ENCODE measurements at places on chromosomes 2 and 18. TPM values are rescaled to one million over a fixed set of nuclear protein-coding genes. Genes with fewer than 3 reads are reported as not detected.

GRCh38 chr2:39689876-39690275 lies 24.2 kb downstream of the TMEM178A start:
- no peak for DNase-seq

Gene ADD2
- total RNA-seq = 0.45 TPM

DNA sequence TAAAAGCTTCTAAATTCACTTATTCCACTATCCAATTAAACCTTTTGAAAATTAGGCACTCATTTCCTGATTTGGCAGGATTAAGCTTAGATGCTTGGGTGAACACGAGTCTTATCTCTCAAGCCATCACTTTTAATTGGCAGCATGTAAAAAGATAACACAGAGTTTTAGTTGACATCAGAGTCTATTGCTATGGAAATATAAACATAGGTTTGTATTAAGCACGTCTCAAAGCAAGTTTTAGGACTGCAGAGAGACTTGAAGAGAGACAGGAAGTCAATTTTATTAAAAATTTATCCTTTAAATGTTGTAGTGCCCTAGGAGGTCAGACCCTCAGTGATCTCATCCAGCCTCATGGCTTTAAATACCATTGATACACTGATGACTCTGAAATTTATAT lies 5.6 kb downstream of the RBKS start:
- no peak for DNase-seq

Gene BIRC6
- total RNA-seq = 122 TPM

Gene DNAJC5G
- total RNA-seq = not detected

Gene MC5R
- not detected for total RNA-seq

GRCh38 chr2:172711110-172711509 lies 24.5 kb upstream of the RAPGEF4 start:
- DNase-seq = no peak

DNA sequence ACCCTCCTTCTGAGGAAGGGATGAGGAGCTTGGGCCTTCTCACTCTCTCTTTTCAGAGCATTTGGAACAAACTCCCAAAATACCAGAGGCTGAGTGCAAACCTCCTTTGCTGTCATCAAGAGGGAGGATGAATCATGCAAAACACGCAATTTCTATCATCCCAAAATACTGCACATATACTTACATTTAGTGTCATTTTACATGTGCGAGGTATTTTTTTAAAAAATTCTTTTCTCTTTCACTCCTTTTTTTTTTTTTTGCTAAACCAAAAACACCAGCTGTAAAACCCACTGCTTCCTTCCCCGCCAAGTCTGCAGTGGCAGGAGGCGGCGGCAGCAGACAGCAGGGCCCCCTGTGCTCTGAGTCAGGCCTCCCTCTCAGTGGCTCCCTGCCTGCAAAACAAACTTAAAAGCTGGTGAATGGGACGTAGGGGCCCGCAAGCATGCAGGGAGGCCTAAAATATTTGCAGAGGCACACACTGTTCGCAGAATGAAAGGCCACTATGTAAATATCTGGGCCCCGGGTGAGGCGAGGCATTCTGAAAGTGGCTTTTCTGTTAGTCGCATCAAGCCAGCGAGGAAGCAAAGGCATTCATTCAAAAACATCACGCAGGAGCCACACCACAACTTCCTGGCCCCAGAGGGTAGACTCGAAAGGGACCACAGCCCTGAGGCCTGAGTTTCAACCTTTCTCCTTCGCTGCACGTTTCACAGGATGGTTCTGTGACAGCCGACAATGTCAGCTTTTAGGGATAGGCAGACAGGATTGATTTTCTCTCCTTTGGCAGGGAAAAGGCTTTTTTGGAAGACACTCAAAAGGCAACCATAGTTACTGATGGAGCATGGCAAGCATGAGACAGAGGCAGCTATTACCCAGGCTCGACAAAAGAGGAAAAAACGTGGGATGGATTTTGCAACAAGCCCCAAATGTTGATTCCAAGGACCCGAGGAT lies 73.4 kb downstream of the ACTR2 start:
- DNase-seq = peak; percentile 91

DNA sequence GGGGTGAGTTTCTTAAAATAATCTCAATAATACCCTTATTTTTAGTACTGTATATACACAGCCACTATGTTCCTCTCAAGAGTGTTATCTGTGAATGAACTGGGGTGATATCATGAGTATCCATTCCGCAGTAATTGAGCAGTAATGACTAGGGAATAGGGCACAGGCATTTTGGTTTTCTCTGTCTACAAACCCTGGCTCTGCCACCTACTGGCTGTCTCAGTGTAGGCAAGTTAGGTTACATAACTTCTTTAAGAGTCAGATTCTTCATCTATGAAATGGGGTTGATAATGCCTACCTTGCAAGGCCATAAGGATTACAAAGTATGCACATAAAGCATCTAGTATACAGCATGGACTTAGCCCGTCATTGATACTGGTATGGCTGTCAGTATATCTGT lies 555.8 kb downstream of the NRXN1 start:
- no peak for DNase-seq

Gene PGAP1
- 60.0 TPM for total RNA-seq

- DNase-seq = no peak
Observed at GRCh38 chr2:227415538-227416424, 28.0 kb upstream of the SCYGR1 start.

DNA sequence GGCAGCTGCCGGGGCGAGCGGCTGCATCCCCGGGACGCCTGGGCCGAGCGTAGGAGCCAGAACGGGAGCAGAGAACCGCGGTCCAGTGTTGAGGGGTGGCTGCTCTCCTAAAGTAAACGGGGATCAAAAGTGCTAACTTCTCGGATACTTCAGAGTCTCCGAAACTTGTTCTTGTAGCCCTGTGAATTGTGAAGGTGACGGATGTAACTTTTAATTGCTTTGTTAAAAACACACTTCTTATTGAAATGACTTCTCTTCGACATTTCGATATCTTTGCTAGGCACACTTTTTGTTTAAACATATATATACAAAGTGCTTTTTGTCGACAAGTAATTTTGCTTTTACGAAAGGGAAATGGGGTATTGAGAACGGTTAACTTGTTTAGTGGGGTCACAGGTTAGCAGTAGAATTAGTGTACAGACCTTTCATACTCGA lies 540 bp downstream of the ATP9B start:
- DNase-seq = peak; percentile 56

DNA sequence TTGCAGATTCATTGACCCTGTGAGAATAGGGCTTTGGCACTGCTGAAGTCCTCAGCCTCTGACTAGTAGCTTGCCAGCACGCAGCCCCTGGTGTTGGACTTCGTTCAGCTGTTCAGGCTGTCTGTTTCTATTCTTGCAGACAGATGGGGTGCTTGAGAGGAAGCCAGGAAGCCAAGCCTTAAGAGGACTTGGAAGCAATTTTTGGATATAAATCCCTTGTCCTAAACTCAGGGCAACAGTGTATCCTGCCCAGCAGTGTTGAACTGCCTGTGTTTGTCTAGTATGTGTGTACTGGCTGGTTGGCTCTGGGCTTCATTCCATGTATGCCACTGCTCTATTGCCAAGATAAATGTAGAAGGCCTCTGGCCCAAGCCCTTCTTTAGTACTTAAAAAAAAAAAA lies 108.6 kb downstream of the COMMD1 start:
- no peak for DNase-seq

GRCh38 chr2:174436351-174436750 lies 40.8 kb downstream of the SCRN3 start:
- DNase-seq = no peak

GRCh38 chr2:127599211-127599610 lies 46.7 kb upstream of the GPR17 start:
- no peak for DNase-seq
